ENCODE measurements at places on chromosomes 6 and 20.

DNA sequence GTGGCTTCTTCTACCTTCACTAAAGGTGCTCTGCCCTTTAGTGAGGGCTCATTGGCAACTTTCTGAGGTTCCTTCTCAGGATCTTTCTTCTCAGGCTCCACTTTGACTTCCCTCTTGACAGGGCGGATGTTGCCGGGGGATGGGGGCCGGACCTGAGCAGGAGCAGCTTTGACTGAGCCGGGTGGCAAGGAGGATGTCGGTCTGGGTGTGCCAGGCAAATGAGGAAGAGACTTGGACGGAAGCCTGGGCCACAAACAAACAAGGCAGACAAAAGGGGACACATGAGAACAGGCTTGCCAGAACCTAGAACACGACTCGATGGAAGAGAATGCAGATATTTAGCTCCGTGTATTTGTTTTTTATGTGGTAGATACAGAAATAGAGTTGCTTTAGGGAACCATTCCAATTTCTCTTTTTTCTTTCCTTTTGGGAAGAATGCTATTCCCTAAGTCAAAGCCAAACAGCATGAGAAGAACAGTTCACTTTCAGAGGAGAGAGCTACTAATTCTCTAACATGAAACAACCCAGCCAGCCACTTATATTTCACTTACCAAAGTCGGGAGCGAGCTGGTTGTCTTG is 76.2 kb upstream of the BCLAF1 start:
- peak; percentile 32 for DNase-seq

GRCh38 chr6:2387445-2387844 is 142.0 kb upstream of the GMDS start:
- no peak for DNase-seq

DNA sequence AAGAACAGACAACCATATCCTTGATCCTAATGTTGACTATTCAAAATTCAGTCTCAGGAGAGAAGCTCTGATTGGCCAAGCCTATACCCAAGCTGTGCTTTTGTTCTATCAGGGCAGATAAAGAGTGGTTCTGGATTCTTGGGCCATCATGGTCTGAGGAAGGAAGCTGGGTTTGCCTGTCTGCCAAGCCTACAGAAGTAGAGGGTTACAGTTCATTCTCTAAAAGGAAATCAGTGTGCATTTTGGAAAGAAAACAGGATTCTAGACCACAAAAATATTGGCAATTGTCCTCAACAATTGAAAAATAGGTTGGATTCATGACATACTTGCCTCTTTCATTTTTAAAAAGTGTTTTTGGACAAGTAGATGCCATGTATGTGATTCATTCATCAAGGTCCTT is 145.4 kb upstream of the BMP2 start:
- no peak for DNase-seq

GRCh38 chr20:51368461-51369211 is 173.9 kb downstream of the NFATC2 start:
- DNase-seq, result no peak

DNA sequence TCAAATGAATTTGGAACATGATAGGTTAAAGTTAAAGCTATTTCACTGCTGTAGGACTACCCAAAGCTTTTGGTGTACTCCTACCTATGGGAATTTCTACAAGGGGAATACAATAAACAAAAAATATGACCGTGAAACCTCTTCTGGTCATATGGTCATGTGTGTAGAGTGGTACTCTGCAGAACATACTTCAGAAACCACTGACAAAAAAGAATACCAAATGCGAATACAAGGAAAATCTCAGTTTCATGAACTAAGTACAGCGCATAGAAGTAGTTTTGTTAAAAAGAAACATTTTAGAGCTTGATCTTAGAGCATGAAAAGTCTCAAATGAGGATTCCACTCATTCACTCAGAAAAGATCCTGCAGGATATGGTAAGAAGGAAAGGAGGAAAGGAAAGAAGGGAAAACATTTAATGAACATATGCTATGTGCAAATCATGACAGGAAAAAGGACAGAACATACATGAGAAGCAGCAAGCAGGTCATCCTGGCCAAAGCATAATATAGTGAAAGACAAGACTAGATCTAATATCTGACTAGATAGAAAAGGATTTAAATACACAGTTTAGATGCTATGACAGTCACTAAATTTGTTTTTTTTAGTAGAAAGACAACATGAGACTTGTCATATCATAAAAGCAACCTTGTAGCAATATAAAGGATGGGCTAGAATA is 36.5 kb downstream of the SNX14 start:
- DNase-seq, result no peak

DNA sequence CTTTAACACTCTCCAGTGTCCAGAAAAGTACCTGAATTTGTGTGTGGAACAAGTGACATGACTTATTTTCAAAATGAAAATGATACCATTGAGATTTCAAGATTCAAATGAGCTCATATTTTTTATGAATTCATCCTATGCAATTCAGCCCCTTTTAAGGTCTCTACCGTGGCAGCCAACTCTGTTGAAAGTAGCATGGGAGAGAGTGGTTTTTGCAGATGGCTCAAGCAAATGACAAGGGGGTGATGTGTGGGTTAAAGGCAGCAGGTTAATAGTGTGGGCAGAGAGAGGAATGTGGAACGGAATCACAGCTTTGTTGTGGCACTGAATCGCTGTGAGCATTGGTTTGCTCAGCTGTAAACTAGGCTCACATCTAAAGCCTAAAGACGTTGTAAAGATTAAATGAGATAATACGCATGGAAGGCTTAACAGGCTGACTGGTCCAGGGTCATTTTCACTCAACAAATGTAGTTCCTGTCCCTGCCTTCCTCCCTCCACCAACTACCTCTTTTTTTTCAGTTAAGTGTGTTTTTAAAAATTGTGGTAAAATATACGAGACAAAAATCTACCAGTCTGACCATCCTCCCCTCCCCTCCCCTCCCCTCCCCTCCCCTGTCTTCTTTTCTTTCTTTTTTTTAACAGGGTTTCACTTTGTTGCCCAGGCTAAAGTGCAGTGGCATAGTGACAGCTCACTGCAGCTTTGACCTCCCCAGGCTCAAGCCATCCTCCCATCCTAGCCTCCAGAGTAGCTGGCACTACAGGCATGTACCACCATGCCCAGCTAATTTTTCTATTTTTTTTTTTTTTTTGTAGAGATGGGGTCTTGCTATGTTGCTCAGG is 114.7 kb upstream of the ZNF217 start:
- no peak for DNase-seq

DNA sequence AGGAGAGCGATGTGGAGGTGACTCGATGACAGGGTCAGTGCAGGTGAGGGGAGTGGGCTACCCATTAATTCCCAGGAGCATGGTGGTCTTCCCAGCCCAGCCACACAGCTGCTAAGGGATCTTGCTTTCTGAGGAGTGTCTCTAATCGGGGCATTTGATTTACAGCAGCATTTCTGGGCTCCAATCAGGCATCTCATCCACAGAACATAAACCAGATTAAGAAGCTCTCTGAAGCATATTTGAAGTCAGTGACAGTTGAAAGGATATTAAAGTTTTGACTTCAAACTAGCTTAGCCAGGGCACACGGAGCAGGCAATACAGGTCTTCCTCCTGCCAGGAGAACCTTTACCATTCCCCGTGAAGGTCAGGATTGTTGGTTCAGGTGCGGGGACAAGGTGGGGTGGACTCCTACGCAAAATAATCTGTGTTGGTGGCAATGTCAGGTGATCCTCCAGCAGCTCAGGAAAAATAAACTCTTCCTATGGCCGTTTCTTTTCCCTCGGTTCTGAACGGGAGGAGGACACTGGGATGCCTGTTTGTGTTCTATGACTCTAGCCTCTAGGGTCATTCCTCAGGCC is 39.9 kb upstream of the ZNF831 start:
- DNase-seq, result no peak

GRCh38 chr6:135372758-135373157 is 124.8 kb downstream of the AHI1 start:
- DNase-seq, result no peak

DNA sequence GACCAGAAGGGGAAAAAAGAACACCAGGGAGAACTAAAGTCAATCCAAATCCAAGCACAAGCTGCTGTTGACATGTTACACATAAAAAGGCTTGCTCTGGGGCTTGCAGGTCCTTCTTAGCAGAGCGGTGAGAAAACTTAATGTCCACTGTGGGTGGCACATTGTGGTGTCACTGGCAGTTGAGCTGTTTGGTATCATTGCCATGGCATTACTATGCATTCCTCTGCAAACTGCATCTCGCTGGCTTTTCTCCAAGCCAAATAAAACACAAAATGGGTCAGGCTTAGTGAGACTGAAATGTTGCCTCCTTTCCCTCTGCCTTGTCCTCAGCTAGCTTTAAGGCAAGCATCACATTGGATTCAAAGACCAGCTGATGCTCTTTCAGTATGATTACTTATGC is 40.9 kb downstream of the LY86 start:
- no peak for DNase-seq

- DNase-seq, result no peak
Observed at GRCh38 chr6:125985522-125985921, 818 bp upstream of the TRMT11 start.

DNA sequence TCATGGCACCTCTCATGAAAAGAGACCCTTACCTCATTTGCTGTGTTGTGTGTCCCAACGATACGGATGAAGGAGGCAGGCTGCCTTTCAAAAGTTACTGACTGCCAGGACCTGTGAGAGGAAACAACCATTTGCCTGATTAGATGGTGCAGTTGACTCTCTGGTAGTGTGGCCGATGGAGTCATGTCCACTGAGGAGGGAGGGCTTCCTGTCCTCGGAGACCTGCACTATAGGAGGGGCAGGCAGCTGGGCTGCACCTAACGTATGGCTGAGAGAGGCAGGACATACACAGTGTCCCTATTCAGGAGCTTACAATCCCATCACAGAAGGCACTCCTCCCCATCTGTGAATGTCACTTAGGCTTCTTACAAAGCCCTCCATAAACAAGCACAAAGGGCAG is 373.0 kb downstream of the ZFAND3 start:
- DNase-seq, result no peak

DNA sequence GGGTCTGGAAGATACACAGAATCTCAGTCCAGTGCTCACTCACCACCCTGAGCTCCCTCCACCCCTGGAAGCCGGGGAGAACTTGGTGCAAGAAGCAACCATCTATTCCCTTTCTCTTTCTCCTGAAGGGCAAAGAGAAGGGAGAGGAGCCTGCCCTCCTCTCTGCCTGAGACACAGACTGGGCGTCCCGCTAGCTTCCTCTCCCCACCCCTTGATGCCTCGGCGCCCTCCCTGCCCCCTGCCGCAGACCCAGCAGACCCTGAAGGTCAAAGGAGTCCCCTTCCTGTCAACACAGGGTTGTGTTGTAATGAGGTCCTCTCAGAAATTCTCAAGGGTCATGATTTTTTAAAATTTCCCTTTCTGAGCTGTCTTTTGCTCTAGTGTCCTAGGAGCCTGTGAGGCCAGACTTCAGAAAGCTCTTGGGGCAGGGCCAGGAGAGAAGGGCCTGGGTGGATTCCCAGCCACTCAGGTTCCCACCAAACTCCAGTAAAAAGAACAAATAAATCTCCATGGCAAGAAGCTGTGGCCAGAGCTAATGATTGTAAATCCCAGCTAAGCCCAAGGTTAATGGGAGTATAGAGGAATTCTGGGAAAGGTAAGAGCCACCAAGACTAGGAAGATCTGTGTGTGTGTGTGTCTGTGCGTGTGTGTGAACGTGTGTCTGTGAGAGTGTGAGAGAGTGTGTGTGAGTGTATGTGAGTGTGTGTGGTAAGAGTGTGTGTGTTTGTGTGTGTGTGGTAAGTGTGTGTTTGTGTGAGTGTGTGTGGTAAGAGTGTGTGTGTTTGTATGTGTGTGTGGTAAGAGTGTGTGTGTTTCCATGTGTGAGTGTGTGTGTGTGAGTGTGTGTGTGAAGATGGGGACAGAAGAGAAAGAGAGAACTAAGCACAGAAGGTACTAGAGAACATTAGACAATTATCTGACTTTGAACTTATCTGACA is 1.1 kb upstream of the JPH2 start:
- no peak for DNase-seq

DNA sequence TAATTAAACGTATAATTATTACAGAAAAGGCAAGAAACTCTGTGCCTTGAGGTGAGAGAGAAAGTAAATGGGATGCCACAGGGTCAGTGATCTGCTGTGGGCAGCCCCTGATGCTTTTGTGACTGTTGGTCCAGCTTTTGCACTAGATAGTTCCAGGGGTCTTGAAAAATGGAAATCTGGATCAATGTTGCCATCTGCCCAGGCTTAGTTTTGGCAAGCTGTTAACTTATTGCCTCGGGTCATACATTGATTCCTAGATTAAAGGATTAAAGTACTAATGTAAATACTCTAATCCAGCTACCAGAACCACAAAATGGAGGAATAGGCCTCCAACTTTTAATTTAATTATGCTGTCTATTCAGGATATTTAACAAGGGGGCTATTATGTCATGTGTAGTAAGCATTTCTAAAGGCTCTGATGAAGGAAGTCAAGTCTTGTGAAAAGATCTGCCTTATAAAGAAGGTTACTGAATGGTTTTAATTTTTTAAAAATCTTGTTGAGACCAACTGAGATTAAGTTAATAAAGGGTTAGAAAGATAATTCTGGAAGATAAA is 376.0 kb upstream of the HS3ST5 start:
- no peak for DNase-seq

DNA sequence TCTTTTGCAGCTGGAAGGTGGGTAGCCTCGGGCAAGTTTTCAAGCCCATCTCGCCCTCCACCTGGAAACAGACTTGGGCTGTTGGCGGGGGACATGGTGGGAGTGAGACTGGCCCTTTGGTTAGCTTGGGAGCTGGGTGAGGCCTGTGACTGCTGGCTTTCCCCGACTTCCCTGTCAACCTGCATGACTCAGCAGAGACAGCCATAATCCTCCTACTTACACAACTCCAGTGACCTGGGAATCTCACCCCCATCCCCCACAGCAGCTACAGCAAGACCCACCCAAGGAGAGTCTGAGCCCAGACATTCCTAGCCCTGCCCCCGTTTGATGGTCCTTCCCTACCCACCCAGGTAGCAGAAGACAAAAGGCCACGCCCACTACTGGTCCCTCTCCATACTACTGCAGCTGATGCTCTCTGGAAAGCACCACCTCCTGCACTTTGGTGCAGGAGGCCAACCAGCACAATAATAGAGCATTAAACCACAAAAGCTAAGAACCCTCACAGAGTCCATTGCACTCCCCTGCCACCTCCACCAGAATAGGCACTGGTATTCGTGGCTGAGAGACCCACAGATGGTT is 188.4 kb downstream of the TRDN start:
- DNase-seq, result no peak

DNA sequence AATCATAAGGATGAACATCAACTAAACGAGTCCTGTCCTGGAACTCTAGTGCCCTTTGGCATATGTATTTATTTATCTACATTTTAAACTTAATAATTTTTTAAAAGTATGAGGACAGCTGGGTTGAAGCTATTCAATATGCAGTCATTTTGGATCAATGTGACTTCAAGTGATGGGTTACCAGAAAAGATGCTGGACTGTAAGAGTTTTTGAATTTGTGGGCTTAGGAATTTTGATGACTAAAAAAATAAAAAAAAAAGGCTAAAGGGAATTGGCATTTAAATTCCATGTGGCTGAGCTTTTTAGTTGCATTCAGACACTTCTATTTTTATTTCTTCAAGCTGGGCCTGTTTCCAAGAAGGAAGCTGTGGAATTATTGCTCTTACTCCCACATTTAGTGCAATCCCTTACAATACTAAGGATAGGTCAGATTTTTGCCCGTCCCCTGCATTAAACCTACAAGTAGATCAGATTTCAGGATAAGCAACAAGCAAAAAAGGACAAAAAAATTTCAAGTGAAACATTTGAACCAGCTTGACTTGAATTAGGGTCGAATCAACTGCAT is 704.2 kb upstream of the CITED2 start:
- DNase-seq, result no peak

All from memory B cell (primary cell).